Left lobe of liver (tissue), 2 donors: ENCODE measurements at places on chromosomes 7 and 10.

GRCh38 chr10:44619975-44620374 is 235.1 kb upstream of the CXCL12 start:
- no peak for DNase-seq

DNA sequence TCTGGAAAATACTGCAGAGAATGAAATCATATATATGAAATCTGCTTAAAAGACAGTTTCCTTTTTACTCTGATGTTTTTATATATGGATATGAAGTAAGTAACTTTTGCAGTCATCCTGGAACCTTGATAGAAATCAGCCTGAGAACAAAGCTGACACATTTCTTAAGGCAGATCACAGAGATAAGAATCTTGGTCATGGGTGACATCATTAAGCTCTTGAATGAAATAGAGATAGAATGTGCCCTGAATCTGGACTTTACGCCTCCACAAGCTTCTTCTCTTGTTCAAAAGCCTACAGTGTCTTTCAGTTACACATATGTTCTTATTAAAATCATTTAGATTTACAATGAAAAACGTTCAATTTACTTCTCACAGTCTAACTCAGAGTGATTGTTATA is 319.1 kb upstream of the CNTNAP2 start:
- no peak for DNase-seq

GRCh38 chr10:120582753-120583152 is 125.7 kb downstream of the PLPP4 start:
- no peak for DNase-seq

GRCh38 chr10:14567421-14567820 is 207.3 kb downstream of the FAM107B start:
- no peak for DNase-seq

DNA sequence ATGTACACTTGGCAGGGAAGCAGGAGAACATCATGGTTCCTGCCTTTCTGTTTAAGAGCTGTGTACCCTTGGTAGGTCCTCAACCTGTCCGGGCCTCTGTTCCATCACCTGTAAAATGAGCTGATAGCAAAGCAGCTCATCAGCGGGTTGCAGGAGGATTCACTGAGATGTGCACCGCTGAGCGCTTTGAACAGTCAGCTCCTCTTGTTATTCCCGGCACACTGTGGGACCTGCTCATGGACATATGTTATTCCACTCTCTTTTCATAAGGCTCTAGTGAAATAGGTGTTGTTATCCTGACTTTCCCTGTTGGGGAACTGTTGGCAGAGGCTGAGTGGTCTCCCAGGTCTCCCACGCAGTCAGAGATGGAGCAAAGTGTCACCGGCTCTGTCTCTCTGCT is 497.5 kb upstream of the ZMIZ1 start:
- DNase-seq, result no peak

DNA sequence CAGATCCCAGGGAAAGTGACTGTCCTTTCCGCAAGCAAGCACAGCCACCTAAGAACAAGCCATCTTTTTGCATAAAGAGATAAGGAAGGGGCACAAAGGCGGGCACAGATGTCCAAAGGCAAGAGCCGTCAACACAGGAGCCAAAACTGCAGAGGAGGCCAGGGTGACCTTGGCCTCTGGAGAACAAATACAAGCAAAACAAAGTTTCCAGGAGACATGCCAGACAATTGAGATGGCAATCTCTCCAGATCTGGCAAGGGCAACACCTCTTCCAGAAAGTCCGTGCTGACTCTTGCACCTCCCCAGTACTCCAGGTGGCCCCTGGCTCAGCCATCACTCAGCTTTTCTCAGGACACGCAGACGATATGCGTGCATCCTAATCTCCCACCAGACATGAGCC is 58.2 kb downstream of the TEX36 start:
- DNase-seq, result no peak

DNA sequence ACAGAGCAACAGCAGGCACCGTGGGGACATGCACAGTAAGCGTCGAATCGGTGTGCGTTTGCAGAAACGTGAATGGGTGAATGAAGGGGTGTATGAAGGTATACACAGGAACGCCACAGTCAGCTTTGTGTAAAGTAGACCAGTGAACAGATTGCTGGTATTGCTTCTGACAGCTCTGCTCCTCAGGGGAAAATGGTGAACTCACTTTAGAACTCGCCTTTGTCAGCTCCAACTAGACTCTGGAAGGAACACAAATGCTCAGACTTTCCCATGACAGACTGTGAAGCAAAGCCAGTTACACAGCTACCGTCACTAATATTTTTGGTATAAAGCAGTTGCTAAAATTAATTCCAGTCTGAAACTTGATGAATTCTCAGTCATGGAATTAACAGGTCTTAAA is 78.9 kb downstream of the CUX1 start:
- no peak for DNase-seq

GRCh38 chr10:3260066-3260834 is 87.7 kb upstream of the PITRM1 start:
- DNase-seq, result no peak

GRCh38 chr10:68221196-68221595 is 10.7 kb downstream of the ATOH7 start:
- DNase-seq, result no peak

DNA sequence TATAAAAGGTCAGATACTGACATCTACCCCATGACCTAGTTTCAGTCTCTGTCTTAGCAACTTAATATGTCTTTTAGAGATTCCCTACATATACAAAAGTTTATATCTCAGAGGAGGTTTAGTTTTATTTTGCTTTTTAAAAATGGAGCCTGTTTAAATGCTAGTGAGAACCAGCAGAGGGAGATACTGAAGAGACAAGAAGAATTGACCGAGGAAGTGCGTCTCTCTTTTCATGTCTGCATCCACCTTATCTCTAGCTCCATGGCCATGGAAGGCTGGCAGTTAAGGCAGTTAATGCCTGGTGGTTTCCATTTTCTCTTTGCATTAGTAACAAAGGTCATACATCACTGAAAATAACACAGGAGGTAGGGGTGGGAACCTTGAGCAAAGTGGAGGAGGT is 10.7 kb downstream of the SUV39H2 start:
- no peak for DNase-seq

DNA sequence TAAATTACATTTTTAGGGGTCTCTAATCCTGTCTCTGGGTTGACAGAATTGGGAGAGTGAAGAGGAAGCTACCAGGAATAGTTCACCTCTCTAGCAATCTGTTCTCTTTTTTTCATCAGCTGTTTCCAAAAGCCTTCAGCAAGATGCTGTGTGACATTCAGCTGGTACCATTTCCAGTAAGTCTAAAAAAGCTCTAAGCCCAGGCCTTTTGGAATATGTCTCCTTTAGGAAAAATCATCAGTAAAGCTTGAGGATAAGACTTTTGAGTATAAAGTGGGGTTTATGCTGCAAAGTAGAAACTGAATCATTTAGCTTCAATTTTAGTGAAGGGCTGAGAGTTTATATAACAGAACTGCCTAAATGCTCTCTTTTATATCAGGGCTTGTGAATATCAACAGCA is 81.5 kb downstream of the CCNY start:
- no peak for DNase-seq

DNA sequence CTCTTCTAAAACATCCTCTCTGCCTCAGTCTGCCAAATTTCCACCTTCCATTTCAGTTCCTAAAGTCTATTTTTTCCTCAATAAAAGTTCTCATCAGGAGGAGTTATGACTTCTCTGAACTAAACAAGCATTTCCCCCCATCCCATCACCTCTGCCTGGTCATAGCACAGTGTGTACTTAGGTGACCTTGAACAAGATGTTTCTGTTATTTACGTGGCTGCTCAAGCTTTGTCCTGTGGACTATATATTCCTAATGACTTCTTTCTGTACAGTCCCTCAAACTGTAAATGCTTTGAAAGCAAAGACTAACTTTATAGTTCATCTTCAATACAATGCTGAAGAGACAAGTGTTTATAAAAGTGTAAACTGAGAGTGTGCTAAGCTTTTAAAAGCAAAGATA is 166.9 kb downstream of the CPEB3 start:
- DNase-seq, result no peak

GRCh38 chr7:158145370-158145769 is 442.3 kb downstream of the PTPRN2 start:
- DNase-seq, result no peak

DNA sequence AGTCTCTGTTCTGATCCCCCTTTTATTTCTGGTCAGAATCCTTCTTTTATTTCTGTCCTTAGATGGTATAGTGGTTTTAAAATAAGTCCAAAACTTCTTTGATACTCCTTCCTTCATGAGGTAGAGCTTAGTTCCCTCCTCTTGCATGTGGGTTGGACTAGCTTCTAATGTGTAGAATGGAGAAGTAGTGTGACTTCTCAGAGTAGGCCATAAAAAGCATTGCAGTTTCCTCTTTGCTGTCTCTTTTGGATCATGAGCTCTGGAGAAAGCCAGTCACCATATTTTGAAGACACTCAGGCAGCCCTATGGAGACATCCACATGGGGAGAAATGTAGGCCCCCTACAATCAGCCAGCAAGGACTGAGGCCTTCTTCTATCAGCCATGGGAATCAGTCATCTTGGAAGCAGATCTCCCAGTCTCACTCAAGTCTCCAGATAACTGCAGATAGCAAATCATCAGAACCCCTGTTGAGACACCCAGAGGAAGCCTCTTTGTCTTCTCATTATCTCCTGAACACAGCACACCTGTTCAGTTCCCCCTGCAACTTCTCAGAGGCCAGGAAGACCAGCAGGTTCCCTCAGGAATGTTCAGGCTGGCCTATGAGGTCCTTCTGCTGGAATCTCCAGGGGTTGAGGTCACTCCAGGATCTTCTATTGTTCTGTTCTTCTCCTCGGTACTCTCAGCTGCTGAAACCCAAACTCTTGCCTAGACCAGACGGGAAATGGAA is 511.9 kb upstream of the ZMIZ1 start:
- DNase-seq, result no peak

GRCh38 chr7:103702982-103703381 is 257.0 kb upstream of the SLC26A5 start:
- DNase-seq, result no peak

DNA sequence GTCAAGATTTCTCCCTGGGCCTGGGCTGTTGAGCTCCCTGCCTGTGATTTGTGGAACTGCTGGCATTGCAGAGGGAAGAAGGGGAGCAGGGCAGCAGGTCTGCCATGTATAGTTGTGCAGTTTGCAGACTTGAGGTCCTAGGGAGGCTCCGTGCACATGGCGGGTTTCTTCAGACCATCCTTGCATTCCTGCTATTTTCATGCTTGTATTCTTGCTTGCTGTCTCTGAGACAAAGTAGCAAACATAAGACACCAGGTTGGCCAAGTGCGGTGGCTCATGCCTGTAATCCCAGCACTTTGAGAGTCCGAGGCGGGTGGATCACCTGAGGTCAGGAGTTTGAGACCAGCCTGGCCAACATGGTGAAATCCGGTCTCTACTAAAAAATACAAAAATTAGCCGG is 61.1 kb downstream of the NPTX2 start:
- no peak for DNase-seq

DNA sequence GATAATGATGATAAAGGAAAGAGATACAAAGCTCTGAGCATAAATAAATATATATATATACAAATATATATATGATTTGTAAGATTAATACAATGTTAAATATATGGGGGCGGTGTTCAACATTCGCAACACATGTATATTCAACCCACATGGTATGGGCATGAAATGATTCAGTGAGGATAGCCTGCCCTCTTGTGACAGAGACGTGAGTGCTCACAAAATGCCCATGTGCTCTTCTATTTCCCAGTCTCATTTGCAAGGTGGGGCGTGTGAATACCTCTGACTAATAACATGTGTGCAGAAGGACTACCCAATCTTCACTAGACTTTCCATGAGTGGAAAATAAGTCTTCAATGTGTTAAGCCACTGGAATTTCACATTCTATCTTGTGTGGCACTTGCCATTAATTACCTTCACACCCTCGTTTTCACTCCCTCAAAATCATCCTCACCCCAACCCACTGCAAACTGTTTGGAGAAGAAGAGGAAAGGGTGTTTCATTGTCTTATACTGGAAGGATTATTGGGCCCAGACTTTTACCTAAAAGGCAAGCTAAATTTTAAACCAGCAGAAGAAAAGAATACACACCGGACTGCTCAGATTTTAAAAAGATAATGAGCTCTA is 26.9 kb downstream of the ASAH2 start:
- DNase-seq, result no peak
